ENCODE measurements at places on chromosomes 16 and 17. TPM values are rescaled to one million over a fixed set of nuclear protein-coding genes. Genes with fewer than 3 reads are reported as not detected.

GRCh38 chr16:57945740-57946138 lies 25.2 kb downstream of the CNGB1 start:
- DNase-seq: no peak

The PRR14 gene
- 64.4 TPM for total RNA-seq

- DNase-seq: no peak
Measured at GRCh38 chr16:88593061-88593460, 22.9 kb downstream of the ZC3H18 start.

GRCh38 chr17:327971-328370 lies 24.6 kb downstream of the RPH3AL start:
- no peak for DNase-seq

The SSTR5 gene
- total RNA-seq: not detected

DNA sequence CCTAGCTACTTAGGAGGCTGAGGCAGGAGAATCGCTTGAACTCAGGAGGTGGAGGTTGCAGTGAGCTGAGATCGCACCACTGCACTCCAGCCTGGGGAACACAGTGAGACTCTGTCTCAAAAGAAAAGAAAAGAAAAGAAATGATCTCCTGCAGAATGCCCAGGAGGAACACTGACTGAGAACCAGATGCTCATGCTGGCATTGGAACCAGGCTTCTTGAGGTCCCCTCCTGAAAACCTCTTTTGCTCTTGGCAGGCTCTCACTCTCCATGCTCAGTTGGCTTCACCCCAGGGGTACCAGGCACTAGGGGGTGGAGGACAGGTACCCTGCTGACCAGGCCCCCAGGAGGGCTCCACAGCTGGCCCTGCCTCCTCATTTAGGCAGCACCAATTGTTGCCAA lies 8.5 kb upstream of the TNFRSF17 start:
- DNase-seq: no peak

The CACNG5 gene
- not detected for total RNA-seq

GRCh38 chr17:182050-182751 lies 751 bp upstream of the DOC2B start:
- DNase-seq: no peak

- no peak for DNase-seq
Measured at GRCh38 chr16:68992521-68992920, 112.9 kb upstream of the HAS3 start.
